ENCODE measurements at places on chromosomes 2 and 18.

DNA sequence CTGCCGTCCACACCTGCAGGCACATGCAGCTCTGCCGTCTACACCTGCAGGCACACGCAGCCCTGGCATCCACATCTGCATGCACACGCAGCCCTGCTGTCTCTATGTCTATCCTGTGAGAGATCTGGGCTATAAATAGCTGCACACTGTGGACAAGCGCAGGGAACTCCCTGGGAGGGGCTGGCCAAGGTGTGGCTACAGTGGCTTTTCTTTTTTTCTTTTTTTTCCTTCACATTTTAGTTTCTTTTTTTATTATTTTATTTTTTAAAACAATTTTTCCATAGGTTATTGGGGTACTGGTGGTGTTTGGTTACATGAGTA, 42.0 kb downstream of the TMEM182 start:
- no peak for DNase-seq

DNA sequence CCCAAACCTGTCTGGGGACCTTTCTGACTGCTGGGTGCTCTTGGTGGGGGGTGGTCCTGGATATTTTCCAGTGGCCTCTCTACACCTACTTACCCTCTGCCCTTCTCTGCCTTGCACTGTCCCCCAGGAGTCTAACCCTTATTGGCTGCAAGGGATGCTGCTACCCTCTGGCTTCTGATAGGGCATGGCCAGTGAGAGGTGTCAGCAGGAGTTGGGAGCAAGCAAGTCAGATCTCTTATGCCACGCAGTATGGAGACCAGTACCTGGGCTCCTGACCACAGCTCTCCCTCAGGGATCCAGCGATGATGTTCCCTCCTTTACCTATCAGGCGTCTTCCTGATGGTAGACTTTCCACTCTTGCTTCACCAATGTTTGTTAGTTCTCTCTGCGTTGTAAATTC, 373.7 kb downstream of the SOCS6 start:
- no peak for DNase-seq

GRCh38 chr2:25293958-25294562, 47.7 kb downstream of the DNMT3A start:
- DNase-seq, result no peak

DNA sequence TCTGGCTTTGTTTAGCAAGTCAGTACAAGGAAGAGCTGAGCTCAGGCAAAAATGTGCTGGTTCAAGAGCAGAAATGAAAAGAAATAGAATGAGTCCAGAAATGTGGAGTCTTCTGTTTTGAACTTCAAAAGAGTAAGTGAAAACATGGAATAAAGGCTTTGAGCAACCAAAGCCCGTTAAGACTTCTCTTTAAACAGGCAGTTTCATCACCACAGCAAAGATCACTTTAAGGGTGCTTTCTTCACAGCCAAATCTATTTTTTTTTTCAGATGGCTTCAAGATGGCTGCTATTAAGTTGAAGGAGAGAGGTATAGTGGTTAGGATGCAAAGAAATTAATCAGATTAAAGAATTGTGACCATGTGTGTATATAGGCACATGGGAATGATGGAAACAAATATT, 2.0 kb upstream of the CHRNA1 start:
- DNase-seq, result no peak

- DNase-seq, result no peak
Measured at GRCh38 chr2:120231974-120232635, 8.9 kb upstream of the TMEM185B start.

GRCh38 chr2:230161184-230161583, 58.6 kb downstream of the SP110 start:
- no peak for DNase-seq

All from lung microvascular endothelial cell (primary cell).